ENCODE measurements at places on chromosomes 1 and 21.

GRCh38 chr1:204076891-204077290 is 4.0 kb downstream of the SOX13 start:
- no peak for DNase-seq

- no peak for DNase-seq
Observed at GRCh38 chr1:206490771-206491405, 16.4 kb upstream of the RASSF5 start.

- DNase-seq = no peak
Observed at GRCh38 chr1:232423591-232423990, 206.3 kb downstream of the SIPA1L2 start.

GRCh38 chr1:16421201-16421600 is 16.0 kb downstream of the SPATA21 start:
- DNase-seq = no peak

- no peak for DNase-seq
Observed at GRCh38 chr1:201730611-201731010, 98.3 kb upstream of the IPO9 start.

DNA sequence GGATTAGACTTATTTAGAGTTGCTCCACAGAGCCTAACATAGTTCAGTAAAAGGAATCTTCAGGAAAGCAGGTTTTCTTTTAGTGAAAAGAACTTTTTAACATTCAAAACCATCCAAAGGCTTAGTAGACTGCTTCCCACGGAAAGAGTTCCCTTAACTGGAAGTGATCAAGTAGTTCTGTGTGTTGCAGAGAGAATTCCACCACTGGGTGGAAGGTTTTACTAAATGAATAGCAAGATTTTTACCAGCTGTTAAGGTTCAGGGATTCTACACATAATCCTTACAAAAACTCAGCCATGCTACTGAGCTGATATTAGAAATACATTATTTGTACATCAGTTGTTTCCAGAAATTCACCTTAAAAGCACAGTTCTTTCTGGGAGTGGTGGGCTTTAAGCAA is 119.7 kb downstream of the GDAP2 start:
- DNase-seq = no peak

GRCh38 chr1:93750955-93751354 is 69.3 kb upstream of the BCAR3 start:
- no peak for DNase-seq

DNA sequence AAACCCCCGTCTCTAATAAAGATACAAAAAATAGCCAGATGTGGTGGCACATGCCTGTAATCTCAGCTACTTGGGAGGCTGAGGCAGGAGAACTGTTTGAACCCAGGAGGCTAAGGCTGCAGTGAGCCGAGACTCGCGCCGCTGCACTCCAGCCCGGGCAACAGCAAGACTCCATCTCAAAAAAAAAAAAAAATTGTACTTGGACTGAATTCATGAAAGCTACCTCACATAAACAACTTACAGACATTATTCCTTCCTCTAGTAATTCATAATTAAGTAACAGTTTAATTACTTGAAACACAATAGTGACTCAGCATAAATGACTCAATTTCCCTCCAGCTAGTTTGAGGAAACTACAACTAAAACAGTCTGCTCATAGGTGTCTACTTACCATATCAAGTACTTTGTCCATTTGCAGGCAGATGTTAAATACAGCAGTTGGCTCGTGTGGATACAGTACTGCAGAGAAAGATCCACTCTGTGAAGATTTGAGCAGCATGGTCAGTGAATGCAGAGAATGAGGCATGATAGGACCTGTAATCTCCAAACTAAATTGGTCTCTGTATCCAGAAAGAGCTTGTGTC is 9.4 kb downstream of the DONSON start:
- no peak for DNase-seq

- DNase-seq = no peak
Observed at GRCh38 chr1:211099393-211099792, 34.6 kb downstream of the KCNH1 start.

- DNase-seq = no peak
Observed at GRCh38 chr1:47843059-47843458, 154.1 kb downstream of the TRABD2B start.

DNA sequence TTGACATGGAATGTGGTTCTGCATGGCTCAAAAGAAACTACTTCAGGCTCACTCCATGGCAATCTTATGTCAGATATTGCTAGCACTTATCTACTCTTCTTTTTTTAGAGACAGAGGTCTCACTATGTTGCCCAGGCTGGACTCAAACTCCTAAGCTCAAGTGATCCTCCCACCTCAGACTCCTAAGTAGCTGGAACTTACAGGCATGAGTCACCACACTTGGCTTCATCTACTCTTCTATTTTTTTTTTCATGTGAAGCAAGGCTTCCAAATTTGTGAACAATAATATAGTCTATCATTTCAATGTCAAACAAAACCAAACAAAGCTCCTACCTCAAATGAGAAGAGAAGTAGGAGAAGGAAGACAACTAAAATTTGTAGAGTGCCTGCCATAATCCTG is 7.5 kb upstream of the PSEN2 start:
- no peak for DNase-seq

DNA sequence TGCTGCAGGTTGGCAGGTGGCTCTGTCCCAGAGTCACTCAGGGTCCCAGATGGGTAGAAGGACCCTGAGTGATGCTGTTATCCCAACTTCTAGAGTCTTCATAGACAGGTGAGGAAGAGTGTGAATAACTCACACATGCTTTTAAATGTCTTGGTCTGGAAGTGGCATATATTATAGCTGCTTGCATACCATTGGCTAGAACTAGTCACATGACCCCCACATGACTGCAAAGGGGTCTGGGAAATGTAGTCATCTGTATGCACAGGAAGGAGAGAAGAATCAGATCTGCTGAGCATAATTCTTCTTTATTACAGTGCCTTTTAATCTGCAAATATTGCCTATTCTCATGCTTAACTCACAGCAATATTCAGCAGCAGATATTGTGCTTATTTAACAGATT is 28.2 kb upstream of the KLHDC7A start:
- DNase-seq = no peak

DNA sequence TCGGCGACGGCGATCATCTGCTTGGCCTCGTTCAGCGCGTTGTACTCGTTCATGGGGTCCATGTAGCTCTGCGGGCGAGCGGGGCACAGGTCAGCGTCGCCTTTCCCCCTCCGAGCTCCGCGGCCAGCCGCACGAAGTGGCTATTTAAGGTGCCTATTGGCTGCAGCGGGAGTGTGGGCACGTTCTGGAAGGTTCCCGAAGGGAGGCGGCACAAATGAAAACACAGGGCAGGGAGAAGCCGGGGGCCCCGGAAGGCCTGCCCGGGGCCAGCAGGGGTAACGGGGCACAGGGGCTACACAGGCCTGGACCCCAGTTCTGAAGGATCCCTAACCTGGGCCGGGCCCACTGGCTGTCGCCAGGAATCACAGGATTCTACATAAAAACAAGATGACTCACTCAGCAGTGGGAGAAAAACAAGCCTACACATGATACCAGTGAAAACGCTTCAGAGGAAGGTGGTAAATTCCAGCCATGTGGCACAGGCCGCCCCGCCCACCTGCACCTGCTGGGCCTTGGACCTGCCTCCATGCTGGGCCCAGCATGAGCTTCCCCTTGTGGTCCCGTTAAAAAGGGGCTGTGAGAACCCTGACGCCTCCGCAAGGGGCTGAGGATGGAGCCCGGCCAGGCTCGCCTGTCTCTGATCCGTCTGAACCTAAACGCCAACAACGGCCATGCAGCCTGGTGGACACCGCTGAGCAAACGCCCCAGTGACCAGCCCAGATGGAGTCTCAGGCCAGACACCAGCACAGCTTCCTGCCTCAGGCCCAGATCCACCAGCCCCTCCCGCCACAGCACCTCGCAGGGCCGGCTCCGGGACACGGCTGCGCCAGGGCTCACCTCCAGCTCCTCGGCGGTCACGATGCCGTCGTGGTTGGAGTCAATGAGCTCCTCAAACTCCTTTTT is 3.9 kb upstream of the TNFRSF4 start:
- DNase-seq = no peak

DNA sequence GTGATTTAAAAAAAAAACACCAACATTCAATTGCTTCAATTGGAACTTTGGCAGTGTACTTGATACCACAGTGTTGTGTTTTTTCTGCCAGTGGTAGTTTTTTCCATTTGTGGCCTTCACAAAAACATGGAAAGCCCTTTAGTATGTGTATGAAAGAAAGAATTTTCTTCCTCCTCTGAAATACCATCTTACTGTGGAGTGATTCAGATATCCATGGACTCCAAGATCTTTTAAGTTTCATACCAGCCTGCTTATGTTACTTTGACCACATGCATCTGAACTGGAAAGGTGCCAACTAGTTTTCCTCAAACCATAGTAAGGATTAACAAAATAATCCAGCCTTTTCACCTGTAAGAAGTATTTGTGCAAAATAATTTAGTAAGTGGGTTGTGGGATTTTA is 3.4 kb downstream of the PPP2R5A start:
- DNase-seq = no peak

GRCh38 chr1:3536420-3537195 is 74.7 kb downstream of the MEGF6 start:
- no peak for DNase-seq

- no peak for DNase-seq
Observed at GRCh38 chr1:91725989-91726721, 159.8 kb downstream of the TGFBR3 start.

- no peak for DNase-seq
Observed at GRCh38 chr1:183368213-183369108, 49.7 kb downstream of the NMNAT2 start.

DNA sequence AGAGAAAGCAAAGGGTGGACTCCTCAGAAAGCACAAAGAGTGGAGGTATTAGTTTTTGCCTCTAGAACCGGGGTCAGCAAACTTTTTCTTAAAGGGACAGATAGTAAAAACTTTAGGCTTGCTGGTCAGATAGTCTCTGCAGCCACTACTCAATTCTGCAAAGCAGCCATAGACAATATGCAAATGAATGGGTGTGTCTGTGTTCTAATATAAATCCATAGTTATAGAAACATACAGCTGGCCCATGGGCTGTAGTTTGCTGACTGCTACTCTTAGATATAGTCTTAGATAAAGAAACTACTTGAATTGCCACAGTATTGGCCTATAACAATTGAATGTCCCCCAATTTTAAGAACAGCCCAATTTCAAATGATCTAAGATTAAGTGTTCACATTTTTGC is 101.6 kb upstream of the CACHD1 start:
- no peak for DNase-seq

- DNase-seq = no peak
Observed at GRCh38 chr1:41673378-41673777, 188.9 kb upstream of the EDN2 start.

DNA sequence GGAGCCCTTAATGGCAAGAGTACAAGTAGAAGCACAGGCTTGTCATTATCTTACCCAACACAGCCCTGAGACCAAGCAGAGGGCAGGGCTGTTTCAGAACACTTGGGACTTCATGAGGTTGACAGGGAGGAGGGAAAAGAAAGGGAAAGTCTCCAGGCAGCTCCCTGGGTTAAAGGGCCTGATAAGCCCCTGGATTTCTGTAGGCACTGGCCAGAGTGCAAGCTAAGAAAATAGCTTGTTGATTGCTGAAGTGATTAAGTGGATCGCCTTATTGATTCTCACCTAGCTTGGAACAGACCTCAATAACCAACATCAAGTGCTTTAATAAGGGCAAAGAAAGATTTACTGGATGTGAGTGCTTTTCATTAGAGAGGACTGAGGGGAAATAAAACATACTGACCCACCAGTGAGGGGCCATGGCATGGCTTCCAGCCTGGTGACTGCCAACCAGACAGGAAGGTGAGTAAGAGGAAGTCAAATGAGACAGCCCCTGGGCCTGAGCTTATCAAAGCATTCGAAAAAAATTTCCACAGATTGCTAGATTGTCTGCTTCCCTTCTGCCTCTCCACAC is 121.4 kb upstream of the NFIA start:
- no peak for DNase-seq

DNA sequence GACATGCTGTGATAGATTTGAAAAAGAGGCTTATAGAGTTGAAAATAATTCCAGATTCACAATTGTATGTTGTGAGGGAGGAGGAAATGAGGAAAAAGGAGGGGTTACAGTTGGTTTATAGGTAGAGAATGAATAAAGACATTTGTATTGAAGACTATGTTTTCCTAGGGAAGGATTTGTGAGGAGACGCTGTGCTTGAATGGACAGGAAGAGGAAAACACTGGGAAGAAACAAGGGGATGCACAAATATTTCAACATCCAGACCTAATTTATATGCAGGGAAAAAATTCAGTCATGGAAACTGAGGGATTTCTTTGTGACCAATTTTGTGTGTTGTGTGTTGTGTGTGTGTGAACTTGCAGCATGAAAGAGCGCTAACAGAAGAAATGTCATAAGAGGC is 92.6 kb upstream of the B3GALT2 start:
- DNase-seq = no peak

DNA sequence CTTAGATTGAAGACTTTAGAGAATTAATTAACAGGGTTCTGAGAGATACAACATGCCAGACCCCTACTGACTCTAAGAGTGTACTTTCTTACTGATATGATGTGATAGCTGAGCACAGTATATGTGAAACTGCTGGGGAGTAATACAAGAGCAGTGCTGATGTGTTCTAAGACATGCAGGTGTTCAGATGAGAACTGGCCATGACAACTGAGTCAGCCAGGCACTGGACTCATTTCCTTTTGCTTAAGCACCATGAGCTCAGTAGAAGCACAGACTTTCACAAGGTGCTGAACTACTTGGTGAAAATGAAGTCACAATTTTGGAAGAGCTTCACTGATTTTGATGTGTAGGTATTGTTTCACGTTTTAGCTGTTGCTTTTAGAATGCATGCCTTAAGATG is 15.9 kb upstream of the POGZ start:
- DNase-seq = no peak

DNA sequence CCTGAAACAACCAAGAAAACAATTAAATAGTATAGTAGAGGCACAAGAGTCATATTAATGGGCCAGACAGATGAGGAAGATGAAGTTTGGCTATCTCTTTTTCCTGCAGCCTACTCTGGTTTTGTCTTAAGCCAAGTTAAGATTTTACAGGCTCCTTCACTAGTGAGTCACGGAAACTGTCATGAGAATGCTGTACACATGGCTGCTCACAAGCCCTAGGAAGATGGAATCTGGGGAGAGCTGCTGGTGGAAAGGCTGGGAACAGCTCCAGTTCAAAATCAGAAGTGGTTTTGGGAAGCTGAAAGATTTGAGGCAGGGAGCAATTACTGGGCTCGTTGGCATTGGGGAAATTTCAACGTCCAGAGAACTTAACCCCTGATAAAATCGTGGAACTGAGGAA is 46.4 kb upstream of the S1PR1 start:
- DNase-seq = no peak

- no peak for DNase-seq
Observed at GRCh38 chr1:51282605-51283004, 46.5 kb downstream of the RNF11 start.

DNA sequence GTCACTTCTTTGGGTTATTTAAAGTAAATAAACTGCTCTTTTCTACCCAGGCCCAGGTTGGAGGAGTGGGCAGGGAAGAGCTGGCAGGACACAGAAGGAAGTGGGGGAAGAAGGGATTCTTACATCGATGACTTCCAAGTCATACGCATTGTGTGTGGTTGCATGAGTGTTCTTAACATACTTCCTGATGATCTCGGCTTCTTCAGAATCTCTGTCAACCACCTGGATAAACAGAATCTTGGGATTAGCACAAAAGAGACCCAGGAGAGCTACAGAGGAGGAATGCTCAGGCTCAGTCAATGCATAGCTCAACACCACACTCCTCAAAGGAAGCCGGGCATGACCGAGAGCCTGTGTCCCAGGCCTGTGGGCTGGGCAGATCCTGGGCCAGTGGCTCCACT is 42.1 kb downstream of the PARP1 start:
- DNase-seq = no peak

All from bone marrow (tissue), 2 donors.